Left ventricle myocardium superior (tissue), 1 donor: ENCODE measurements at places on chromosomes 3 and 15. TPM values are rescaled to one million over a fixed set of nuclear protein-coding genes. Genes with fewer than 3 reads are reported as not detected.

CRBN gene
- total RNA-seq = 57.4 TPM

GRCh38 chr3:72339670-72340030, 508.6 kb downstream of the SHQ1 start:
- DNase-seq = no peak

CISH gene
- 10.2 TPM for total RNA-seq

PLSCR4 gene
- total RNA-seq = 13.8 TPM

PCYT1A gene
- total RNA-seq = 99.0 TPM

GRCh38 chr3:128820252-128820839, 59.1 kb upstream of the ACAD9 start:
- no peak for DNase-seq

DNA sequence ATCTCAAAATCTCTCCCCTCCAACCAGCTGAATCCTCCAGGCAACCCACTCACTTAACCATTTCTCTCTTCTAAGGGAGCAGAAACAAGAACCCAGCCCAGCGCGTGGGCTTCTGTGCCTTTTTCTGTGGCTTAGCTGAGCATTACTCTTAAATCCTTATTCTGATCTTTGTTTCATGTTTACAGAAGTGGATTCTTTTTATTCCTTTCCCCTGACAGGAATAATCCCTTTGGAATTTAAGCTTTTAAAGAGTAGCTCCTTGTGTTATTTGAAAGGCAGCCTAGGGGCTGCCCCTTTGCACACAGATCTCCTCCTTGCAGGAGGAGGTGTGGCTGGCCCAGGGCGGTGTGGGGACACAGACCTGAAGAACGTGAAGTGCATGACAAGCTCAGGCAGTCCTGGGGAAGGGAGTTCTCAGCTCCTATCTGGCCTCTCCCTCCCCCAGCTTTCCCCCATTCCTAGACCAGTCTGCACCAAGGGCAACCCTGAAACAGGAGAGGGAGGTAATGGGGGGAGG, 77.1 kb upstream of the UBE2E1 start:
- no peak for DNase-seq

DNA sequence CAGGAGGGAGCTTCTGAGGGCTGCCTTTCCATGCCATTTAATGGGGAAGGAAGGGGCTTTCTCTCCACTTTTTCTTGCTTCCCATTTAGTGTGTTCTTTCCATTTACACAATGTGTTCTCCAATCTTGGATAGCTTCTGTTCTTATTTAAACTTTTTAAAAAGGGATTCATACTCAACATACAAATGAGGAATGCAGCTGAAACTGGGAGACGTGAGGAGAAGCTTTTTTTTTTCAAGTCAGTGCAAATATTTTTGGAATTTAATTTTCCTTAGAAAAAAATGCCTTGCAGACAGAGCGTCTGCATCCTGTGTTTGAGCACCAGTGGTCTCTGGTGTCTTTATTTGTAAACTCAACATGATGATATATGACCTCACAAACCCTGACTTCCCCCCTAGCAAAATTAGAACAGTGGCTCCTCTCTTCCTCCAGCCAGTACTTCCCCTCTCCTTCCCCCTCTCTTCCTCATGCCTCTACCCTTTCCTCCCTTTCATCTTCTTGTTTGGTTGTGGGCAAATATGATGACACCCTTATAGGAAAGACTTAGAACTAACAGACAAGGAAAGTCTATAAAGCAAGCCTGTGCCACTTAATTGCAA, 48.1 kb upstream of the PCSK6 start:
- DNase-seq = no peak

DNA sequence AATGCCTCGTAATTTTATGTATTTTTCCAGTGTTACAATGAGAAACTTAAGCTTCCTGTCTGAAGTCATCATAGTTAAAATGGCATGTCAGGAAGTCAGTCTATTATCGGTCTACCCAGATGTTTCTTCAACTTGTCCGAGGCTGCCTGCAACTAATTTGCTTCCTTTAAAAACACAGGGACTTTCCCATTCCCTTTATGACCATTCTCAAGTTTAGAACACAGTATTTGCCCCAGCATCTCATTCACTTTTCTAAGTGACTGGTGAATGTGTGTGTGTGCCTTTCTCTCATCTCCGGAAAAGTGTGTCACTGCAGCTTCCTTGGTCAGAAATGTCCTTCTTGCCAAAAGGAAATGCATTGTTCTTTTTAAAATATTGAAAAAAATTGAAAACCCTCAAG, 466.6 kb downstream of the RAP2B start:
- DNase-seq = no peak

- DNase-seq = no peak
Observed at GRCh38 chr3:114417675-114418074, 123.8 kb downstream of the TIGIT start.

DNA sequence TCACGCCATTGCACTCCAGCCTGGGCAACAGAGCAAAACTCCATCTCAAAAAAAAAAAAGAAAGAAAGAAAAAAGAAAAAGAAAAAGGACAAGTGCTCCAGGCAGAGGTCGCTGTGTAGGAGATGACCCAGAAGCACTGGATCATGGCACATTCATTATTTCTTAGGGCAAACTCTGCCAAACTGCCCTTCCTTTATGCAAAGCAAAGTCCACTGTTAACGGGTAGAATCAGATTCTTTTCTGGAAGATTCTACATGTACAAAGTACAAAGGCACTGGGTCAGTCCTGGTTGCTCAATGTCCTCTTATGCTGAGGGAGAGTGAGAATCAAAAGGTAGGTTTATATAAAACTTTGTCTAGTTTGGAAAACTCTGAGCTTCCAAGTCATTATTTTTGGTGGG, 144.9 kb downstream of the FEZF2 start:
- DNase-seq = no peak

RGMA gene
- total RNA-seq = 27.0 TPM

GRCh38 chr3:50138266-50139200, 16.6 kb upstream of the SEMA3F start:
- DNase-seq = no peak

NANOGP8 gene
- total RNA-seq = not detected

- no peak for DNase-seq
Observed at GRCh38 chr3:108181172-108181571, 41.1 kb downstream of the IFT57 start.

- peak; percentile 36 for DNase-seq
Observed at GRCh38 chr3:10577486-10577885, 72.1 kb upstream of the ATP2B2 start.

VPS33B gene
- 6.1 TPM for total RNA-seq

GRCh38 chr3:105564546-105565288, 198.0 kb downstream of the ALCAM start:
- DNase-seq = no peak

GRCh38 chr3:151135541-151136337, 50.3 kb downstream of the MED12L start:
- peak; percentile 47 for DNase-seq

- no peak for DNase-seq
Observed at GRCh38 chr3:138941259-138941885, 5.6 kb downstream of the FOXL2 start.

DNA sequence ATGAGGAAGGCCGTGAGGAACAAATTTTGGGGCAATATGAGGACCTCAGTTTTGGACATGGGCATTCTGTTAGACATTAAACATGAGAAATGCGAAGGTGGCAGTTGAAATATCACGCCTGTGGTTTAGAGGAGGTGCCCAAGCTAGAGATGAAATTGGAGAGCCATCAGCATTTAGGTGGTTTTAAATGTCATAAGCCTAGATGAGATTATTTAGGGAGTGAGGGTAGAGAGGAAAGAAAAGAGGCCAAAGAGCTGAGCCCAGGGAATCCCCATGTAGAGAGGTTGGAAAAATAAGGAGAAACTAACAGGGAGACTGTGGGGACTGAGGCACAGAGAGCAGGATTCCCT, 14.9 kb downstream of the RTP1 start:
- no peak for DNase-seq

- DNase-seq = no peak
Observed at GRCh38 chr15:90326441-90326840, 25.6 kb upstream of the ZNF774 start.

DNA sequence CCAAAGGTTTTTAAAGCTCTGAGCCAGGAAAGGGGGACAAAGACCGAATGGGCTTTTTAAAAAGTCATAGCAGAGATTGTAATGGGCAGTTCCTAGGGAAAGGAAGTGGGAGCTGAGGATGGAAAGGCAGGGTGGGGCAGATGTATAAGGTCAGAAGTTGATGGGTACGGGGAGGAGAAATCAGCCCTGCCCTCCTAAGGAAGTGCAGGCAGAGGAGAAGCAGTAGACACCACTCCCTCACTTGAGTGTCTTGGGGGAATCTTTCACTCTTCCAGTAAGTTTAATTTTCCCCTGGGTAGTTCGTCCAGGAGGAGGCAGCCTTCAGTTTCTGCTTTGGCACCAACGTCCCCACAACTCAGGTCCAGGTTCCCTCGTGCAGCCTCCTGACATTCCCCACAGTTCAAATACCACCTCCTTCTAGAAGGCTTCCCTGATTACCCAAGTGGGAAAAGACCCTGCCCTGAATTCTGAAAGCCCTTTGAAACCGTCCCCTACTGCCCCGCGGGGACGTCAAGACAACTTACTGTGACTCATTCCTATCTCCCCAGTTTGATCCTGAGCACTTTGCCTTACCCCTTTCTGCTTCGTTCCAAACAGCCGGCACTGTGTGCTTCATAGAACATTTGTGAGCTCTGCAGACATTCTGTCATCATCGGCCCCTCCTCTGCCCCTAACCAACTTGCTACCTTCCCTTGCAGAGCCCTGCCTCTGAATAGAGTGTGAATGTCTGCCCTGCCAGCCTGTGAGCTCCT, 14.3 kb upstream of the SRP14 start:
- no peak for DNase-seq

DNA sequence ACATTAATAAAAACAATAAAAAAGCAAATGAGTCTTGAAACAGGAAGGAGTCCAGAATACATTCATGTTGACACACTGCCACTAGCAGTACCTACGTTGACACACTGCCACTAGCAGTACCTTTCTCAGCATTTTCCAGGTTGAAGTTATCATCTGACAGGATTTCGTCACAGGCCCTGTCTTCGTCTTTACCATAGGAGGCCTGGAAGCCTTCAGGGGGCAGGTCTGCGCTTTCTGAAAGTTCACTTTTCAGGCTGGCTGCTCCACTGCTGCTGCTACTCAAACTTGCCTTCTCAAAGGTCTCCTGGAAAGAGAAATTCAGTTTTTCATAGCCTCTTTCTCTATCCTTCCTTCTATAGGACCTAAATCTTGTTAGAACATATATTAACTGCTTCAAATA, 194.7 kb downstream of the NEK10 start:
- no peak for DNase-seq

PIF1 gene
- total RNA-seq = 0.42 TPM

GRCh38 chr15:27223179-27223578, 252.2 kb downstream of the GABRG3 start:
- no peak for DNase-seq

DNA sequence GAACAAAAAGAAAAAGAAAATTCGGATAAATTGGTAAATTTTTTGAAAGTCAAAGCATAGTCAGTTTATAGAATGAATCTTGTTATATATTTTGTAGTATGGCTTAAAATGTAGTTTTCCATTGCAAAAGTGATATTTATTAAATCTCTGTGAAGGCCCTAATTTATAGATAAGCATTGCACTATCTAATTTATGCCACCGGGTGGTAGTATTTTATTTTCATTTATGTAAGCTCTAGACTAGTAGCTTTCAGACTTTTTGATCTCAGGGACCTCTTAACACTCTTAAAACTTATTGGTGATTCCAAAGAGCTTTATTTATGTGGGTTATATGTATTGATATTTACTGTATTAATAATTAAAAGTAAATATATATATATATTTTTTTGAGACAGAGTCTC, 133.9 kb upstream of the LRRFIP2 start:
- DNase-seq = no peak

PIGZ gene
- total RNA-seq = 2.8 TPM

UNC13C gene
- 0.07 TPM for total RNA-seq

DNA sequence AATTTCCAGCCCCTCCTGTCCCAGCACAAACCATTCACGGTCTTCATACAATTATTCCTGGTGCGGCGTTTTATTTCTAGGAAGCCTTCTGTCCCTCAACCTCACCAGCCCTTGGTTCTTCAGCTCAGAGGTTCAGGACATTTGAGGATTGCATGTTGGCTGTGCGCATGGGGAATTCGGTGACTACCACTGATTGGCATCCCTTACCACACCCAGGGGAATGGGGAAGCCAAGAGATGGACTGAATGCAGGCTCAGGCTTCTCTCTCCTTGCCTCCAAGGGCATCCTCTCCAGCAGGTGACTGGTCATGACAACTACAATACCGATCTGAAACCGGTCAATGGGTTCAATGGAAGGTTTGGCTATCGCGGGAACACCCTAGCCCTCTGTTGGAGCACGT, 153.8 kb downstream of the MTHFS start:
- DNase-seq = no peak

GRCh38 chr3:32751377-32751776, 66.4 kb downstream of the CNOT10 start:
- DNase-seq = no peak

- no peak for DNase-seq
Observed at GRCh38 chr3:172546105-172546504, 22.9 kb upstream of the TNFSF10 start.

DNA sequence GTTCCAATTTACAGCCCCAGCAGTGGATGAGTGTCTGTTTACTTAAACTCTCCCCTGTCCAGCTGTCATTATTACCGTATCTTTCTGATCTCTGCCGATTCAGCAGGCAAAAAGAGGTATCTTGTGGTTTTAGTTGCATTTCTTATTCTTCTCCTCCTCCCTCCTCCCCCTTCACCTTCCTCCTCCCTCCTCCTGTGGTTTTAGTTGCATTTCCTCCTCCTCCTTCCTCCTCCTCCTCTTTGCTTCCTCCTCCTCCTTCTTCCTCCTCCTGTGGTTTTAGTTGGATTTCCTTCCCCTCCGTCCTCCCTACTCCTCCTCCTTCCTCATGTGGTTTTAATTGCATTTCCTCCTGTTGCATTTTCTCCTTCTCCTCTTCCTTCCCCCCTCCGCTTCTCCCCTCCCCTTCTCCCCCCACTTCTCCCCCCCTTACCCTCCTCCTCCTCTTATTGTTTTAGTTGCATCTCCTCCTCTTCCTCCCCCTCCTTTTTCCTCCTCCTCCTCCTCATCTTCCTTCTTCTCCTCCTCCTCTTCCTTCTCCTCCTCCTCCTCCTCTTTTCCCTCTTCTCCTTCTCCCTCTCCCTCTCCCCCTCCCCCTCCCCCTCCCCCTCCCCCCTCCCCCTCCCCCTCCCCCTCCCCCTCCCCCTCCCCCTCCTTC, 25.3 kb upstream of the VPS33B start:
- no peak for DNase-seq

- no peak for DNase-seq
Observed at GRCh38 chr3:57252404-57252803, 24.9 kb downstream of the APPL1 start.

GRCh38 chr3:131560795-131561194, 58.0 kb upstream of the MRPL3 start:
- DNase-seq = no peak

- DNase-seq = no peak
Observed at GRCh38 chr3:61943975-61944374, 382.6 kb downstream of the PTPRG start.

MINAR1 gene
- total RNA-seq = 0.07 TPM

MYD88 gene
- total RNA-seq = 7.5 TPM

GRCh38 chr3:5948084-5948483, 760.6 kb downstream of the EDEM1 start:
- DNase-seq = no peak

BFSP2 gene
- total RNA-seq = not detected

CDHR4 gene
- not detected for total RNA-seq

ZIC4 gene
- total RNA-seq = not detected
